ENCODE measurements at places on chromosomes 11 and 22. TPM values are rescaled to one million over a fixed set of nuclear protein-coding genes. Genes with fewer than 3 reads are reported as not detected.

DNA sequence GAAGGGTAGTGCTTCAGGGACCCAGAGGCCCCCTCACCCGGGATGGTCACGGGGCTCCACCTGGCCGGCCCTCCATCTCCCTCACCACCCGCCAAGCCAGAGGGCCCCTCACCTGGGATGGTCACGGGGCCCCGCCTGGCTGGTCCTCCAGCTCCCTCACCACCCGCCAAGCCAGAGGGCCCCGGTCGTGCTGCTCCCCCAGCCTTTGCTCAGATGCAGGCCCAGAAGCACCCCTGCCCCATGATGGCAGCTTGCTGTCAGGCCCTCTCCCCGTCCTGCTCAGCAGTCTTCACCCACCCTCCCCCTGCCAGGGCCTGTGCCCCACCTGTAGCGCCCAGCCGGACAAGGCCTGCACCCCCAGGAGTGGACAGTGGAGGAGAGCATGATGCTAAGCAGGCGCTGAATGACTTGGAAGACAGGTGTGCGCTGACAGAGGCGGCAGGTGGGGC, 7.3 kb downstream of the DENND6B start:
- H3K27ac ChIP-seq = no peak overlapping the region
- H3K27me3 ChIP-seq = no peaks in the 10 kb centered on the region
- no peak overlapping the region for H3K4me3 ChIP-seq
- H3K4me1 ChIP-seq = peaks cover 4% of the 10 kb centered on the region
- no peaks in the 10 kb centered on the region for H3K36me3 ChIP-seq

GRCh38 chr11:32003335-32003734, 87.5 kb upstream of the RCN1 start:
- no peaks in the 10 kb centered on the region for H3K27me3 ChIP-seq
- DNase-seq = no peak
- H3K27ac ChIP-seq = no peak overlapping the region
- H3K36me3 ChIP-seq = no peaks in the 10 kb centered on the region

GRCh38 chr11:117838901-117839300, 14.4 kb upstream of the FXYD2 start:
- H3K4me1 ChIP-seq = no peaks in the 10 kb centered on the region
- no peaks in the 10 kb centered on the region for H3K36me3 ChIP-seq
- no peak for DNase-seq
- no peak overlapping the region for H3K4me3 ChIP-seq
- no peaks in the 10 kb centered on the region for H3K27me3 ChIP-seq

DNA sequence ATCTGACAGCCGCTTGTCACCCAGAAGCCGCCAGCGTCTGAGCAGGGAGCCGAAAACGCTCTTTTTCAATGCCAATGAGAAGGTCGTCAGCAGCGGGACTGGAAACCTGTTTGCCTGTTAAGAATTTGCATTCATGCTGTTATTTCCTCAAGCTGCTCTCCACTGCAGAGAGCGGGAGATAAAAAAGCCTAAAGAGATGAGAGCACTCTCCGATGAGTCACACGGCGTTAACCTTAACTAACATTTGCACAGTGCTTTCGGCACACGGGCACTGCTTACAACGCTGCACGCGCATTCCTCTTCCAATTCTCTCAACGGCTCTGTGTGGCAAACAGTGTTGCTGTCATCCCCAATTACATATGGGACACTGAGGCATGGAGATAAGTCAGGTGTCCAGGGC, 40.0 kb upstream of the RTL6 start:
- DNase-seq = no peak
- H3K4me1 ChIP-seq = no peaks in the 10 kb centered on the region
- H3K36me3 ChIP-seq = no peaks in the 10 kb centered on the region
- H3K4me3 ChIP-seq = no peak overlapping the region
- H3K27me3 ChIP-seq = peaks cover 67% of the 10 kb centered on the region

The ANO9 gene
- 11.9 TPM for total RNA-seq

Measured in esophagus squamous epithelium (tissue), 5 donors.